Heart right ventricle (tissue), 16 donors: ENCODE measurements at places on chromosomes 3 and 15. TPM values are rescaled to one million over a fixed set of nuclear protein-coding genes. Genes with fewer than 3 reads are reported as not detected.

DNA sequence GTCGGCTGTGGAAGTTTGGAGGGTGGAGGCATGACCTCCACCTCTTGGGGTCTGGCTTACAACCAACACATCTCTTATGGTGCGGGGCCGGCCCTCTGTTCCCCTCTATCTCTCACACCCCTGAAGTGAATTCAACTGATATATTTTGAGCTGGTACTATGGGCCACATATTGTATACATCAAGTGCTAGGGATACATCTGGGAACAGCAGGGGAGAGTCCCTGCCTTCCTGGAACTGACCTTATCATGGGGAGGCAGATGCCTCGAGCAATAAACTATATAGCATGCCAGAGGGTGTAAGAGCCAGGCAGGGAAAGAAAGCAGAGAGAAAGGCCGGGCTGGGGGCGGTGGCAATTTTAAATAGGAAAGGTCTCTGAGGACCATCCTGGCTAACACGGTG, 60.4 kb upstream of the TRPM1 start:
- DNase-seq, result no peak

DNA sequence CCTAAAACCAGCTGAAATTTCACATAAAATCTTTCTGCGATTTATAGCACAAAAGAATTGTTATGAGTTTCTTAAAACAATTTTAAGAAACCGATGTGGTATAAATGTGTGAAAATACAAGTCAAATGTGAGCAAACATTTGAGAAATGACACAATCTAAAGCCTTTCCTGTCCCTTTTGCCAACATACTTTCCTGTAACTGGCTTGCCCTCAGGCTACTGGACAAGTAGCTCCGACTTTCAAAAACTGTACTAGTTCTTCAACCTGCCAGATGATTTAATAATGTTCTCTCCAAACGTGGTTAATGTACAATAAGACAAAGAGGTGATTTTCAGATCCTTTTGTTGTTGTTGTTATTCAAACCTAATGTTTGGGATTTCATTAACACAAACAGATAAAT, 105.9 kb upstream of the ARHGEF26 start:
- no peak for DNase-seq

Gene CHRD
- 2.6 TPM for total RNA-seq

- no peak for DNase-seq
Observed at GRCh38 chr3:127112796-127113570, 79.9 kb upstream of the PRR23E start.

Gene IGF1R
- 49.0 TPM for total RNA-seq

Gene GABRA5
- total RNA-seq, result not detected

- DNase-seq, result no peak
Observed at GRCh38 chr15:70068783-70069565, 28.7 kb downstream of the TLE3 start.

- DNase-seq, result peak; percentile 23
Observed at GRCh38 chr3:73516631-73517030, 108.1 kb downstream of the PDZRN3 start.

GRCh38 chr3:37229740-37230139, 55.4 kb upstream of the LRRFIP2 start:
- no peak for DNase-seq

- no peak for DNase-seq
Observed at GRCh38 chr3:132255041-132255745, 62.0 kb upstream of the ACP3 start.

Gene GOLGA8M
- 1.3 TPM for total RNA-seq

- DNase-seq, result no peak
Observed at GRCh38 chr15:39260791-39261190, 320.1 kb upstream of the THBS1 start.

DNA sequence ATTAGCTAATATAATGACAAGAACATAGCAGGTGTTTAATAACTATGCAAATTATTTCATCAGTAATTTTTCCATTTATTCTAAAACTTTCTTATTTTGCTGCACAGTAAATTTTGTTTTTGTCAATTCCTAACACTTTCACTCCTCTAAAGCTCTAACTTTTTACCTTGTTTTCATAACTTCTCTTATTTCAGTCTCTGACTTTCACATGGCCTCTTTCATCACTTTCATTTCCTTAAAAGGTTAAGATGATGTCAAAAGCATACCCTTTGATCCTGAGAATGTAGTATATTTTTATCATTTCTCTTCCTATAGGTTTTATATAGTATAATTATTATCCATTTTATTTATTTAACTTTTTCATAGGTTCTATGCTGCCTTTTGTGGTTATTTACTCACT, 1325.8 kb upstream of the ALCAM start:
- DNase-seq, result no peak

- no peak for DNase-seq
Observed at GRCh38 chr15:63291507-63291906, 14.1 kb downstream of the APH1B start.

Gene ATP10A
- total RNA-seq, result 1.00 TPM
